ENCODE measurements at places on chromosomes 7 and 10.

DNA sequence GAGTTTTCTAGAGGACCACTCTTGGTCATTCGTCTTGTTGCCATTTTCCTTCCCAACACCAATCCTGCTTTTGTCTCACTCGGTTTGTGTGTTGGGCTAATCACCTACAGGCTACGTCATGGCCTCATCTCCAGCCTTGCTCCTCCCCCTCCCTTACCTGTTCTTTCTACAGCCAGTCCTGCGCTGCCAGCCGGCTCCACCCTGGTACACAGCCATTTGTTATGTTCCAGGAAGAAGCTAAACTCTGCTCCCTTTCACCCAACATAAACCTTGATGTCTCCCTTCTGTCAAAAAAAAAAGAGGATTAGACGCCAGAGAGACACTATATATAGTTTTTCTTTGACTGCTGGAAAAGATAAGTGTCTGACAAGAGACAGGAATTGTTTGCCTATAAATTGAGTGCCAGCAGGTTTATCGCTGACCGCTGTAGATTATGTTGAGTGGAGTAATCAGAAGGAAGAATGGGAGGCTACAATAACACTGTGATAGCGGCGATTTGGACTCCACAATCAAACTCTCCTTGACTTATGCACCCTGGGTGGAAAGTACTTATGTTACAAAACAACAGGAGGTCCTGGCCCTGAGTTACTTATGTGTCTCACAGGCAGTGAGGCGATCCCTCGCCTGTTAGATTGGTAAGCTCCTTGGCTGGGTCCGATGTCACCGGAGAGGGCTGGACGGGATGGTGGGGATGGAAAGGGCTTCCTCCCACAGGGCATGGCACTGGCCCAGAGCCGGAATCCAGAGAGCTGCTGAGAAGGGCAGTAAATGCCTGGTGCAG lies 171.3 kb upstream of the BMPER start:
- no peak for DNase-seq

- DNase-seq, result no peak
Observed at GRCh38 chr7:55965100-55965470, 700 bp downstream of the NIPSNAP2 start.

- no peak for DNase-seq
Observed at GRCh38 chr7:101816595-101817470, 593 bp upstream of the CUX1 start.

- DNase-seq, result no peak
Observed at GRCh38 chr10:86795353-86795752, 38.9 kb downstream of the BMPR1A start.

GRCh38 chr7:83861-84632 lies 108.3 kb upstream of the FAM20C start:
- DNase-seq, result no peak

GRCh38 chr7:35816514-35816913 lies 15.7 kb downstream of the SEPTIN7 start:
- no peak for DNase-seq

DNA sequence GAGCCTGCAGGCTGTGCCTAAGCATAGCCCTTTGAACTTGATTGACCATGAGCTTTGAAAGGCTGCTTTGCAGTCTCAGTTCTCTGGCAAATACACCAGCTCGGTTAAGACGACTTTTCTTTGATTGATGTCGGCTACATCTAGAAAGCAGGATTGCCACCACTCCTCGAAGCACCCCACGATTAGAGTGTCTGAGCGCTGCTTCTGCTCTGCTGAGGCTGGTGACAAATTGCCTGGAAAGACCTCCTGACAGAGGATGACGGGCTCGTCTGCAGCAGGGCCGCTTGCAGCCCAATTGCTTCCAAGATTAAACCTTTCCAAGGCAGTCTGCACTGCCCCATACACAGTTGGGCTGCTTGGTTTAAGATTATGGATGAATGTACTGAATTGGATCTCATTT lies 182.0 kb downstream of the CUX1 start:
- DNase-seq, result no peak

- no peak for DNase-seq
Observed at GRCh38 chr7:33452805-33453502, 323.6 kb downstream of the BBS9 start.

DNA sequence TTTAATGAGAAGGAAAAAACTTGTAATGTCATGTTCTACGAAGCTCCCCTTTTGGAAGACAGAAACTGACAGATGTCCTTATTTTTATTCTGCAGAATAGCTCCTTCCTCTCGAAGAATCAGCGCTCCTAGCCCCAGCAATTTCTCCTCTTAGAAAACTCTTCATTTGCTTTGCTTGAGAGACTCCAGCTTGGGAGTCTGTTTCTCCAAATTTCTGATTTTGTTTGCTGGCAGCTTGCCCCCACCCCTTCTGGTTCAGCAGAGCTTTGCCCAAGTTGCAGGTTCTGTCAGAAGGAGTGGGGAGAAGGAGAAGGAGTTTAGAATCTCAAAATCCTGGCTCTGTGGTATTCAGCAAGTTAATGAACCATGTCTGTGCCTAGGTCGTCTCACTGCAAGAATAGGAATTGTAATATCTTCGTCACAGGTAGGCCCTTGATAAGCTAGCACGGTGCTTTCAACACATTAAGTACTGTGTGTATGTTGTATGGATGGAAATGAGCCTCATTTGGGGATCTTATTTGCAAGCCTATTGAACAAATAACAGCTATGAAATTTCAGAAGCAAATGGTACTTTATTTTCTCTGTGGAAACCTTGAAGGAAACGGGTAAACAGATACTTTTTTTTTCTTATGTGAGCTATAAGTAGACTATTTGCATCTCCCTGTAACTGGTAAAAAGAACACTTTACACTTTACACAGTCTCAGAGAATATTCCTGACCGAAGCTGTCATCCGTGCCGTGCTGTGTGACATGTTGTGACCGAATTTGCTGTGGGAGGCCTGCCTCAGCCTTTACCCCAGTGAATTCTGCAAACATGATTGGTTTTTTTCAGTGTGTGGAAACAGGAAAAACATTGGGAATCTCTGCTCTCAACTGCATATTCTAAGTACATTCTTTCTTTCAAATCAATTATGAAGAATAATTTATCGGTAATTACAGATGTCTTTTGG lies 290.9 kb downstream of the CAMK1D start:
- no peak for DNase-seq

- DNase-seq, result no peak
Observed at GRCh38 chr7:107879400-107880035, 11.5 kb upstream of the DLD start.

DNA sequence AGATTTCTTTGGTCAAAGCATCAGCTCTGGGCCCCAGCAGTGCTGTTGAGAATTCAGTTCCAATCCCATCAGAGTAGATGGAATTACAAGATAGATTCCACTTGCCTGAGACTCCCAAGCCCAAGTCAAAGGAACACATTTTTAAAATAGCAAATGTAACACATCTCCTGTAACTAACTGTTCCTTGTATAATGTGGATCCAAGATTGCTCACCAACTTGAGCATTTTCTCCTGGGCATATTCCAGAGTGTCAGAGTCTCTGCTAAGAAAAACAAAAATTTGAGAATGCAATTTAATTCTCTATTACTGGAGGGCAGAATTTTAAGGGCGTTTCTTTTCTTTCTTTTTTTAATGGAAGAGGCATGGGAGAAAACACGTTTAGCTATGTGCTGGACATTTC lies 136.7 kb downstream of the NEBL start:
- no peak for DNase-seq

- no peak for DNase-seq
Observed at GRCh38 chr7:146656988-146657387, 540.4 kb downstream of the CNTNAP2 start.

- no peak for DNase-seq
Observed at GRCh38 chr10:33103863-33104379, 145.9 kb upstream of the ITGB1 start.

- no peak for DNase-seq
Observed at GRCh38 chr10:69516796-69517195, 56.4 kb downstream of the NEUROG3 start.

GRCh38 chr10:13505052-13505680 lies 23.6 kb downstream of the BEND7 start:
- no peak for DNase-seq

- DNase-seq, result no peak
Observed at GRCh38 chr10:97184971-97185325, 811 bp downstream of the SLIT1 start.

- DNase-seq, result no peak
Observed at GRCh38 chr7:106871793-106872571, 6.9 kb downstream of the PIK3CG start.

GRCh38 chr7:103336761-103337160 lies 7.8 kb downstream of the DNAJC2 start:
- no peak for DNase-seq

DNA sequence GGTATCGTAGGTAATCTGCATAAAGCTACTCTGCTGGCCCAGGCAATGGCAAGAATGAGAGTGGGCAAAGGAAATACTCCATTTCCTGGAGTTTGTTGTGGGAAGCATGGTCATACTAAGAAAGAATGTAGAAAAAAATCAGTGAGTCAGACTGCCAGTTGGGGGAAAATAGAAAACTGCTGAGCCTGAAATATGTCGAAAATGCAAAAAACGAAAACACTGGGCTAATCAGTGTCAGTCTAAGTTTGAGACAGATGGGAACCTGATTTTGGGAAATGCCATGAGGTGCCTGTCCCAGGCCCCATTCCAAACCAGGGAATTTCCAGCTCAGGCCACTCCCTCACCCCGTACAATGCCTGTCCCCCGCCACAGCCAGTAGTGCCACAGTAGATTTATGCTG lies 150.0 kb downstream of the ZNF33B start:
- DNase-seq, result no peak

DNA sequence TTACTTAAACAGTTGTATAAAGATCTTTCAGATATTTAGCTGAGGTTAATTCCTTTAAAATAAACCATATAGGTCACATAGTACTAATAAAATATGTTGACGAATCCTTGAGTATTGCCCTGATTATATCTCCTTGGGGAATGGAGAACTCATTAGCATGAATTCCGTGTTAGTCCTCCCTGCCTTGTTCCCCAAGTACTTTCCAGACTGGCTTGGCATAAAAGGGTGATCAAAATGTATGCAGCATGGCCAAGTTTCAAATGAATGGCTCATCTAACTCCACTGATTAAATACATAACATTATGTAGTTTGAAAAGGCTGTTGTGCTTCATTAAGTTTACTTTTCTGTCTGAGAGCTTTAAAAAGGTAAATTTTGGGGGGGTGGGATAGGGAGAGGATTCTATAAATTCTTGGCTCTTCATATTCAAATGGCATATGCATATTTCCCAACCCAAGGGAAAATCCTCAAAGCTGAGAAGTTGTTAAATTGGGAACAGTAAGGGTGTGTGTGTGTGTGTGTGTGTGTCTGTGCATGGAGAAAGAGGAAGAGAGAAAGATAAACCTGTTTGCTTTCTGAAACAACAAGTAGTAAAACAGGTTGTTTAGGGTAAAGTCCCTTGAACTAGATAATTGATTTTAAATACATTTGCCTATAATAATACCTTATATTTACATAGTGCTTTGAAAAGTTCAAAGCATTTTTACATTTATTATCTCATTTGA lies 4.8 kb upstream of the ADD3 start:
- no peak for DNase-seq

DNA sequence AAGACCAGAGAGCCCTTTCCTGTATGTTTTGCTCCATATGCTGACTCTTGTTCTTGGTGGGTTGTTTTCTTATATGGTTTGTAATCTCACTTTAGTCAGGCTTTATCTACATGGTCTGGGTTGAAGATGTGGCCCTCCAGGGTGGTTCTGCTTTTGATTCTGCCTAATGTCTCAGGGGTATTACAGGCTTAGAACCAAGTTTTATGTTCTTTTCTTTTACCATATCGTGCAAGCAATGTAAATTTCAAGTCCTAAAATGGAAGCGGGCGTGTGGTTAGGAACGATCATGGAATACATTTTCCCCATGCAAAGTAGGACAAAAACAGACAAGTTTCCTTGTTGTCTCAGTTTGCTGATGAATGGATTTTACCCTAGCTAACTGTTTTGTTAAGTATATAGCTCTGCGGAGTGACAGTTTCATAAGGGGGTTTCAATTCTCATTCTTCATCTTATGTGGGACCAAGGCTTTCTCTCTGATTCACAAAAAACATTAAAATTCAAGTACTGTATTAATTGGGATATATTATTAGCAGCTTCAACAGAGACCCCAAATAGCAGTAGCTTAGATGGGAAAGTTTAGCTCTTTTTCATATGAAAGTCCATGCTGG lies 58.7 kb downstream of the MTURN start:
- no peak for DNase-seq

GRCh38 chr7:2124604-2125345 lies 108.0 kb downstream of the MAD1L1 start:
- no peak for DNase-seq

- DNase-seq, result no peak
Observed at GRCh38 chr10:79938728-79939406, 10.0 kb downstream of the SFTPD start.

DNA sequence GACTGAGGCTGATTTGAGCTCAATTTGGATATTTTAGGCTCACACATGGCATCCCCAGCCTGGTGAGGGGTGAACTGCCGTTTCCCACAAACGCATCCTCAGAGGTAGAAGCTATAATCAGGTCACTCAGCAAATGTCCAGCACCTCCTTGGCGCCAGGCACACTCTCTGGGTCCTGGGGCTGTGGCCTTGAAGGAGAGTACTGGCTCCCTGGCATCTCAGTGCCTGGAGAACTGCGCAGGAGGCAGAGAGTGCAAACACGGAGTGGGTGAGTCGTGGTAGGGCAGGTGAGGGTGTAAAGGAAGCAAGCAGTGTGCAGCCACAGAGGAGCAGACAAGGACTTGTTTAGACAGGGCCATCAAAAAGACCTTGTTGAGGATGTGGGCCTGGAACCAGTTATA lies 224.0 kb upstream of the ZNF32 start:
- DNase-seq, result no peak

DNA sequence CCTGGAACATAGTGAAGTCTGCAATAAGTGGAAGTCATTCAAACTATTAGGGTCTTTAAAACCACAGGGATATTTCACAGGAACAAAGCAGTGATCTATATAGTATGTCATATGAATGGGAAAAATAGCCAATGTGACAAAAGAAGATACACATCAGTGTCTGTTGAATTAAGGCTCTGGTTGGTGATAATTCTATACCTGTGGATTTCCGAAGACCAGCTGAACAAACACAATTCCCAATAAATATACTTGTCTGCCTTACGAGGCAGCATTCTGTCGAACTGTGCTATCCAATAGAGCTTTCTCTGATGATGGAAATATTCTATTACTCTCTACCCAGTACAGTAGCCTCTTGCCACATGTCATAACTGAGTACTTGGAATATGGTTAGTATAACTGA lies 55.9 kb upstream of the CAV2 start:
- DNase-seq, result no peak

DNA sequence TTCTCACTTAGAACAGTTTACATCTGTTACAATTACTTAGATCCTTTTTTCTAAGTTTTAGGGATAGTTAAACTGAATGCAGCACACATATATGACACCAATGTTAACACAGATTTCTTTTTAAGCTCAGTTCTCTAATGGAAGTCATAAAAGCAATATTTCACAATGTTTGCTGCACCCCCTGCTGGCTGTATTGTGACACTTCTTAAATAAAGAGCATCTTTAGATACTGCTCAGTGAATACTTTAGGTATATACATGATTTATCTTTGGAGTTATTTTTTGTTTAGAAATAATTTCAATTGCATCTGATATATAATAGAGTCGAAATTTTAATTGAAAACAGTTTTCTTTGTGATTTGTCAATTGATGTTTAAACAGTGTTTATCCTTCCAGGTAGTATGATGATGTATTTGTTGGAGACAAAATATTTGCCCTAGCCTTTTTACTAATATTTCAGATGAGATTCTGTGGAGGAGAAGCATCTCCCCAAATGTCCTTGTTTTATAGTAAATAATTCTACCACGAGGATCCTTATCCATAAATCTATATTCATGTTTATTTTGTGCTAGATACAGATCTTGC lies 174.4 kb downstream of the ST7 start:
- peak; percentile 41 for DNase-seq
